ENCODE measurements at places on chromosomes 7 and 10.

DNA sequence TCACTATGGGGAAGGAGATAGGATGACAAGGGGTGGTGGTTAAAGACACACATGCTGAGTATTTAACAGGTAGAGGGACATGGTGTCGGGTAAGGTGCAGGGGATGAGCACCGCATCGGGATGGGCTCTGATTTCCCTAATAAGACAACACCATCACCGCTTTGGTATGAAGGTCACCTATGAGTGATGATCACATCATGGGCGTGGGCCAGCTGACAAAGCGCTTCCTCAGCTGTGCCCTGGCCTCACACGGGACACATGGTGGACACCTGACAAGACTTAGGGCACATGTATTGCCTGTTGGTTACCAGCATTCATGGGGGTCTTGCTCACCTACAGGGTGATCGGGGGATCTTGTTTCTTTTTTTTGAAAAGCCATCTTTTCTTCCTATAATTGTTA lies 12.8 kb downstream of the C7orf57 start:
- no peak for DNase-seq

GRCh38 chr7:17300437-17300836 lies 2.0 kb downstream of the AHR start:
- DNase-seq, result no peak

DNA sequence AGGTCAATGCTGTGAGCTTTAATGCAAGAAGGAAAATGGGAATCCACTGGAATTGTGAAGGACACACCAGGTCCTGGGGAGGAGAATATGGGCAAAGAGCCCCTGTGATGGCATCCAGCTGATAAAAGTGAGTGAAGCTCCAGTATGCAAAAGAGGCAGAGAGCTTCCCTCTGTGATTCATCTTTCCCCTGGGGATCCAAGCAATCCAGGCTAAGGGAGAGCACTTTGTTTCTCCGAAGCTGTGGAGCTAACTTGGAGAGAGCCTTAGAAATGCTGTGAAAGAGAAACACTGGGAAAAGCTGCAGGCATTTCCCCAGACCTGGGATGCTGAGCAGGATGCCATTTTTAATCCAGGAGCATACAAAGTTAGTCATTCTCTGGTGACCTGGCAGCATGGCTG lies 489.5 kb downstream of the SH2D4B start:
- DNase-seq, result no peak

DNA sequence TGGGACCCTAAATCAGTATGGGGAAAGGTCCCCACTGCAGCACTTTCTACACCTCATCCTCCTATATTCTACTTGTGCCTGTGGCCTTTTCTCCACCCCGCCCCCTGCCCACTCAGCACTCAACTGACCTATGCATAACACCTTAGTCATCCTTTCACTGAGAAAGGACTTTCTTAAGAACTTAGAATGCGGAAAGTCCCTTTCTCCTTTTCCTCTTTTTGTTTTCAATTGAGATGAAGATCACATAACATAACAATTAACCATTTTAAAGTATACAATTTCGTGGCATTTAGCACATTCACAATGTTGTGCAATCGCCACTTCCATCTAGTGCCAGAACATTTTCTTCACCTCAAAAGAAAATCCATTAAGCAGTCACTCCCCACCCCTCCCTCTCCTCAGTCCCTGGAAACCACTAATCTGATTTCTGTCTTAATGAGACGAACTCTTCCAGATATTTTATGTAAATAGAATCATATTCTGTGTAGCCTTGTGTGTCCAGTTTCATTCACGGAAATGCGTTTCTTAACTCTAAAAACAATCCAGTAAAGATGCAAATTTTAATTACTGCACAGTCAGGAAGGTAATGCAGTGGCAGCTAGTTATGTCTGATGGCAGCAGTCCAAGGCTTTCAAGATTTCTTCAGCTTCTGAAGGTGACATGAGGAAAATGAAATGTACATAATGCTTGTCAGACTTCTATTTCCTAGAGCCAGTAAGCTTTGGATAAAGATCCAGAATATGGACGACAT lies 41.7 kb downstream of the FAS start:
- DNase-seq, result peak; percentile 48

DNA sequence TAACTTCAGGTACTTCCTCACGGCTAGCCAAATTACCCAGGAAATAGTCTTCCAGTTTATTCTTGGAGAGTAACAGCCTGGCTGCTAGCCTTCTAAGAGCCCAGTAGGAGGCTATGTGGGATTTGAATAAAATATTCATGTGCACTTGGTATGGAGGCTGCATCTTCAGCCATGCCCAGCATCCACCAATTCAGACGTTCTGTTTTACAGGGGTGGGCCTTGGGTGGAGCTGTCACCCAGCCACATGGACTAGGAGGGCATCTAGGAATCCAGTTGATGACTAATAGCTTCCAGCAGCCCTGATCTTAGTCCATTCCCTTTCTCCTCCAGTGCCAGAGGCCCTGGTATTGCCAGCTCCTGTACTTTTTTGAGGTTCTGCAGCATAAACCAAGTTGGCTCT lies 66.3 kb upstream of the ZRANB1 start:
- DNase-seq, result peak; percentile 59

DNA sequence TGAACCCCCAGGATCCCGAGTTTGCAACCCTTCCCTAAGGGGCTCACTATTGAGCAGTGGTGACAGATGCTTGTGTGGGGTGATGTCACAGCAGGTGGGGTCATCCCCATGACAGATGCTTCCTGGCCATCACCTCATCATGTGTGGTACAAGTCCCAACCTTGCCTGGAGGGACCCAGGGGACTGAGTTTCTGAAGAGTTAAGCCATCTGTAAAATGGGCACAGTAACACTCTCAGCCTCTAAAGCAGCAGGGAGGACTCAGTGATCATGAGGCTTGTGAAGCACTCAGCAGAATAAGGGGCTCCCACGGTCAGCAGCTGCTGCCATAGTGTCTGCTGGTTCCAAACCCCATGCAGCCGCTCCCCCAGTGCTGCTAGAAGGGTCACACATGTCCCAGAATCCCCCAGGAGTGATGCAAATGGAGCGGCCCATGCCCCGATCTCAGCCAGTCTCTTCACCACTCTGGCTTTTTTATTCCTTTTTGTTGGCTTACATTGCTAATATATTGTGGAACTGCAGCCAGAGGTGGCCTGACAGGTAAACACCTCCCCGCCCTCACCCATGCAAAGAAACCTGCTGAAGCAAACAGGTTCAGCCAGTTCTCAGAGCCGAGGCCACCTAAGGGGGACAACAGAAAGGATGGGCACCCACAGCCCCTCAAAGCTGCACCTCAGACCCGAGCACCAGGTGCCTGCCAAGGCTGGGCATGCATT lies 102.1 kb upstream of the PDGFA start:
- DNase-seq, result no peak

DNA sequence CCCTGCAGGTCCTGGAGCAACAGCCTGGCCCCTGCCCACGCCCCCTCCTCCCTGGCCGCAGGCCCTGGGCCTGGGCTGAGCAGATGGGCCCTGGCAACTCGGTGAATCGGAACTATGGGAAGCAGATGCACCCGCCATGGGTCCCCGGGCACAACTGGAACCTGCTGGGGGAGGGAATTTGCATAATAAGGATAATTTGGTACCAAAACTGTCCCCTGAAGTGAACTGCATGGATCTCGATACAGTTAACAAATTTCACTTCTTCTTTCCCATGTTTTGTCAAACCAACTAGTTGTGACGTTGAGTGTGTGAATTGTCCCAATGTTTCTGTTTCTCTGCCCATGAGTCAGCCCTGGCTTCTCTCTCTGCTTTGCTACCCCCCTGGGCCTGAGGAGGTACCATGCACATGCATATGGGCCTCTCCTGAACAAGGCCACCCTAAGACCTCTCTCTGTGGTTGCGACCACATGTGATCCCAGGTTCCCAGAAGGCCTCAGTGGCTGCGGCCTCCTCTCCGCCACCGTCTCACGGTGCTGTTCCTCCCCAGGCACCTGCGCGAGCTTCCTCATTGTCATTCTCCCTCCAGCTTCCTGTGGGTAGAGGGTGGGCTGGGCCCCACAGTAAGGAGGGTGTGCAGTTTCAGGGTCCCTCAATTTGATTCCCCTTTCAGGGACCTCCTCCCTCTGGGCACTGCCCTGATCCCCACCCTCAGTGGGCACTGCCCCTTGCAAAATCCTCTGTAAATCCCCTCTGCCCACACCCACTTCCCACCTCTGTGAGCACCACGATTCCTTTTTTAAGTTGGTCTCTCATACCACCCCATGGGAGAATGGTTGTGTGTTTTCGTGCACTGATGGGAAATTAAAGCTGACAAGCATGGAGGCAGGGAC lies 40.0 kb downstream of the FIGNL1 start:
- no peak for DNase-seq

GRCh38 chr10:114713525-114714090 lies 55.5 kb upstream of the ABLIM1 start:
- DNase-seq, result no peak

DNA sequence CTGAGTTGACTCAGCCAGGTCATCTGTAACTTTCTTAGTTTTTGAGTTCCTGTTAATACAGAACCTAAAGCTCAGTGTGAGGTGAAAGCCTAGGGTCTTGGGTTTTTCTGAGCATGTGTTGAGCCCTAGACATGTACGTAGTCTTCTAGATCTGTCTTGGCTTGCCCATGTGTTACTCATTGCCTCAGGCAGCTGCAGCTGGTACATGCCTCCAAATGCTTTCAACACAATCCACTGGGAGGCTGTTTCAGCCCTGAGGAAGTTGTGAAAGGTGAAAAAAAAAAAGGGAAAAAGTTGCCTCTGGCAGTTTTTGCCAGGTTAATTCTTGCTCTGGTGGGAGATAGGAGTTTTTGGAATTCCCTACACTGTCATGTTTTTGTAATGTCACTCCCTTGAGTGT lies 134.6 kb downstream of the RNF216 start:
- peak; percentile 77 for DNase-seq

- no peak for DNase-seq
Measured at GRCh38 chr7:47777531-47778152, 170.6 kb downstream of the PKD1L1 start.

DNA sequence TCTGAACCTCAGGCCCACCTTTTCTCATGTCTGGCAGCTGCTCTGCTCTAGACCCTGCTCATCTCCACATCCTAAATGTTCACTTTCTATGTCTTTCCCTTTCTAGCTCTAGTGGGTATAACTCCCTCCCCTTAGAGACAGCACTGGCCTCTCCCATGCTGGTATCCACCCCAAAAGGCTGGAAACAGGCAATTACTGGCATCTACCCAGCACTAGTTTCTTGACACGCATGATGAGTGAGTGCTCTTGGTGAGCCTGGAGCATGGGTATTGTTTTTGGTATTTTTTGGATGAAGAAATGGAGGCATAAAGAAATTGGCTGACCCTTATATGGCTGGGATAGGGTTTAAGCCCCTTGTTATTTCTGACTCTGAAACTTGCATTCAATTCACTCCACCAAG lies 156.0 kb downstream of the EGFR start:
- no peak for DNase-seq

- no peak for DNase-seq
Measured at GRCh38 chr10:74643596-74643975, 182.8 kb upstream of the KAT6B start.

- no peak for DNase-seq
Measured at GRCh38 chr10:73306171-73306708, 52.4 kb downstream of the CFAP70 start.

GRCh38 chr10:62616885-62617590 lies 187.5 kb upstream of the ADO start:
- no peak for DNase-seq

DNA sequence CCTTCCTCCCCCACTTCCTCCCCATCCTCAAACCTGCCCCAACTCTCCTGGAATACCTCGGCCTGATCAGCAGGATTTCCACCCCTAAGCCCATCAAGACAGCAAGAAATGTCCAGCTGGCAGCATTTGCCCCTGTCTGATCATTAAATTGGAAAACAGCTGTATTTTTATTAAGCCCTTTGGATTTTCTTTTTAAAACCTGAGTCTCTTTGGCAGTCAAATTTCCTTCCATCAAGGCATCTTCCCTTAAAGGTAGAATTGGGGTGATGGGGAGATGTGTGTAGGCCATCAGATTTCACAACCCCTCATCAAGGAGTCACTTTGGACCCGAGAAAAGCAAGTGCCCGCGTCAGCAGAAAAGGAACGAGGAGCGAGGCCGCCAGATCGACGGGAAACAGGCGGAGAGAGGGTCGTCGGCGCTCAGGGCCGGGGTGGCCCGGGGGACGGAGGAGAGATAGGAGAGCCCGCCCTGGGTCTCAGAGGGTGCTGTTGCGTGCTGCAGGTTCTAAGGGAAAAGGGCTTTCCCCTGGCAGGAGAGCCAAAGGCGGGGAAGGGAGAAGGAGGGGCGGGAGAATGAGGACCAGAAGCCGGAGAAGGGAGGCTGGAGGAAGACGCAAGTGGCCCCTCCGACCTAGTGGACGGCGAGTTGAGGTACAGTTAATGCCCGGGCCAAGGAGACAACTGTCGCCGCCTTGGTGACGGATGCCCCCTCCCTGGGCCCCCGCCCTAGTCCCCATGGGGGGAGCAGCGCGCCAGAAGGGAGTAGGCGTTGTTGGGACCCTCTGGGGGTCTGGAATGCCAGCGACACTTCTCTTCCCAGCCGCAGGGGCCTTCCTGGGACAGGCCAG lies 11.5 kb upstream of the GATA3 start:
- no peak for DNase-seq

- no peak for DNase-seq
Measured at GRCh38 chr7:138625849-138626230, 75.3 kb downstream of the SVOPL start.

- DNase-seq, result no peak
Measured at GRCh38 chr7:88689821-88690220, 69.7 kb upstream of the ZNF804B start.

GRCh38 chr10:49371967-49372366 lies 23.9 kb downstream of the DRGX start:
- DNase-seq, result no peak

- no peak for DNase-seq
Measured at GRCh38 chr10:88781206-88781605, 21.3 kb upstream of the LIPM start.

DNA sequence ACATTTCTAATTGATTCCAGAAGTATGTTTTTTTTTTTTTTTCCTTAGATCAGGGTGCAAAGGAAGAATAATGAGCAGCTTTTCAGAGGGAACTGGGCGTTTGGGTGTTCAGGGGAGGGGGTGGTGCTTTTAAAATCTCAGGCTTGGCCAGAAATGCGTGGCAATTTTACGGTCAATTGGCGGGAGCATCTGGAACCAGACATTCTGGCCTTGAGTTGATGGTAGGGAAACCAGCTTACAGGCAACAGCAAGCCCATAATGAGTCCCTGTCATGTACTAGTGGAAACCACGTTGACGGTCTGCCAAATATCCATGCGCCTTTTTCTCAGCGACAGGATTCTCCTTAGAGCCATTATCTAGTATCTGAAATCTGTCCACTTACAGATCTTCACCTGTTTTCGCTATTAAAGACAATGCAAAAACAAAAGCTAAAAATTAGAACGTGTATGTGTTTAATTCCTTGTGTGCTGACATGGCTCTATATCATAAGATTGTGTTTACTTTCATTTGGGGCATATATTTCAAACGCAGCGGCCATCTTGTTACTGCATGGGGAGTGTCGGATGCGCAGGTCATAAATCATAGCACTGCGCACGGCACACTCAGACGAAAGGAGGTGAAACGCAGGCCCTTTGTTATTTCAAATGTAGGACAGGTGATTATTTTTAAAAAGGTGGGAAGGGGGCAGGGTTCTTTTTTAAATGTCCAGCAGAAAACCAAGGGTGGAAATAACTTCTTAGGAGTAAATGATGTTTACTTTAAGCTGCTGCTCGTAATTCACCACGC lies 209.2 kb downstream of the AGMO start:
- no peak for DNase-seq

GRCh38 chr7:27960415-27960814 lies 220.2 kb downstream of the JAZF1 start:
- DNase-seq, result no peak

- no peak for DNase-seq
Measured at GRCh38 chr10:99080275-99080945, 155.2 kb downstream of the HPSE2 start.
